ENCODE measurements at places on chromosomes 7 and 10.
A peak's percentile ranks its signal among the peaks of the same experiment; 100 is the strongest.

DNA sequence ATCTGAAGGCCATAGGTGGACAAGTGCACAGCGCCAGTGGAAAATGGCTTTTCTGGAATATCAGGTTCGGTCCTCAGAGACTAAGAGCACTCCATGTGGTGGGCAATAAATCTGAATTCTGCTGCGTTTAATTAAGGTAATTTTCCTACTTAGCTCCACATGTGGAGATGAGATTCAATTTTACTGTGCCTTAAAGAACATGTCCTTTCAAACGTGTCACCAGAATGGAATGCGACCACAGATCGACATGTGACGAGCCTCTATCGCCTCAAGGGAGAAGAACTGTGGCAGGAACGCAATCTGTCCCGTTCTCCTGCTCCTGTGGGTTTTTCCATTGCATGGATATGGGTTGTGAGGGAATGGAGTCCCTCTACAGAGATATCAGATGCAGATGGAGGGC, 205.3 kb upstream of the ZNF32 start:
- H3K27me3 ChIP-seq: peaks cover 10% of the 10 kb centered on the region
- no peak overlapping the region for H3K27ac ChIP-seq
- no peaks in the 10 kb centered on the region for H3K36me3 ChIP-seq
- H3K4me1 ChIP-seq: no peaks in the 10 kb centered on the region

DNA sequence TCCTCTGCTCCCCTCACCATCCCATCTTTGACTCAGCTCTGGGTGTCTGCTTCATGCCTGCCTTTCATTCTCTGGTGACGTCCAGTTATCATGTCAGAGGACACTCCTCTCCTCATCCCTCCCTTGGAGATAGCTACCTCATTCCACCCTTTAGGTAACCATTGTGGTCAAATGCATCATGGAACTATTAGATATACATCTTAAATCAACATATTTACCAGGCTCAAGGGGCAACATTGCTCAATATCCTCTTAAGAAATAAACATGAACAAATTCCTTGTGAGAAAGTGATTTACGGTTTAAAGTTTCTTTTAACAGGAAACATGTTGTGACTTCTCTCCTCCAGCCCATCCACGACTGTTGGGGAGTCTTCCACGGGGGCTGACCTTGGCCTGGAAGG, 511.6 kb upstream of the IGFBP3 start:
- no peak for DNase-seq
- H3K27ac ChIP-seq: no peak overlapping the region
- H3K36me3 ChIP-seq: no peaks in the 10 kb centered on the region

GRCh38 chr10:71124921-71125748, 87.2 kb upstream of the UNC5B start:
- no peak for DNase-seq
- no peak overlapping the region for H3K27ac ChIP-seq
- H3K4me1 ChIP-seq: peaks cover 2% of the 10 kb centered on the region

DNA sequence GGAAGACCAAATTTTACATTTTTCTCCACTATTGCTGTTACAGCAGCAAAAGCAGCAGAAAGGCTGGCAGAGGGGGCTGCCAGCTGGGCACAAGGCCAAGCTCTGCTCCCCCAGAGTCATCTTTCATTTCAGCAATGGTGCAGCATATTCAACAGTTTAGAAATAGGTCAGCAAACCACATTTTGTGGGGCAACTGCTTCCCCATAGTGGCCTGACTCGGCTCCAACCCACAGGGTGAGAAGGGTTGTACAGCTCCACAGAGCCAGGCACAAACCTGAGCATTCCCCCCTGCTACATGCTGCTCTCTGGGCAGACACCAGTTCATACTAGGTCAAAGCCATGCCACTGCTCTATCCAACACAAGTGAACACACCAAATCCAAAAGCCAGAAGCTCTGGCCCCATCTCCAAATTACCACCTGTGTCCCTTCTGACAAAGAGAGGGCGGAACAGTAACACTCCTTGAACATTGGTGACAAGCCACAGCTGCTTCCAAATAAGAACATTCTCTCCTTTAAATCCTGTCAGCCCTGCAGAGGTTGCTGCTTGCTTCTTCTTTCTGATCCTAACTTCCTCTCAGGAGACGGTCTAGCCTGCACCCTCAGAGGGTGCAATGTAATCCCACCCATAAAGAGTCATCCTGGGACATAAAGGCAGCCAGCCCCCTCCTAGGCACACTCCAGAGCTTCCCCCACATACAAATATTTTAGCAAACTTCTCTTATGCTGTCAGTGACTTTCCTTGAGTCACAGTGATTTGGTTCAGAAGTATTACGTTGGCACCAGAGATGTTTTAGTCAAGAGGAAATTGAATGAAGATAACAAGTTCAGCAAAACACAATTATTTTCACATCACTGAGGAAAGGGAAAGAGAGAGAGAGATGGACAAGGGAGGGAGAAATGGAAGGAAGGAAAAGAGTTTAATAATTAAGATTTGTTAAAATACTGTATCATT, 39.0 kb upstream of the SLIT1 start:
- peaks cover 8% of the 10 kb centered on the region for H3K4me1 ChIP-seq
- H3K4me3 ChIP-seq: no peak overlapping the region
- peaks cover 7% of the 10 kb centered on the region for H3K36me3 ChIP-seq
- H3K27ac ChIP-seq: peak overlapping the region; percentile 4

DNA sequence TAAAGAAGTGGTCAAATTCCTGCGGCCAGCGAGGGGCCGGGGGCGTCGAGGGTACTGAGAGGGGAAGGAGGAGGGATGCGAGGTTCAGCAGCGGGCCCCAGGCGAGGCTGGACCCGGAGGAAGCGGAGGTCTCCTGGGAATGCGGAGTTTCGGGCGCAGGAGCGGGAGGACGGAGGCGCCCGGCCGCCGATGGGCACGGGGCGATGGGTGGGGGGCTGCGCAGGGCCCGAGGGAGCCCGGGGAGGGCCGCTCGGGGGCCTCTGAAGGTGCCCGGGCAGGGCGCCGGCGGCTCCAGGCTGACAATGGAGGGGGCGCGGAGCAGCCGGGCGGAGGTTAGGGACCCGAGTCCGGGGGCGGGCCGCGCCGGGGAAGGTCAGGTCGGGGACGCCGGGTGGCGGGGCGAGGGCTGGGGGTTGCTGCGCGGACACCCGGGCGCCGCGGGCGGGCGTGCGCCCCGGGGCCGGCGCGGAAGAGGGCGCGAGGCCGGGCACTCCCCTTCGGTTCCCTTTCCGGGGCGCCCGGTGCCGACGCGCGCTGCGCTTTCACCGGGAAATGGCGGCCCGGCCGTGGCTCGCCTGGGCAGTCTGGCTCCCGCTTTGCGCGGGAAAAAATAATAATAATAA, 683 bp downstream of the MACROH2A2 start:
- no peak overlapping the region for H3K27ac ChIP-seq
- H3K4me1 ChIP-seq: peaks cover 8% of the 10 kb centered on the region
- H3K27me3 ChIP-seq: peaks cover 51% of the 10 kb centered on the region
- no peak for DNase-seq

DNA sequence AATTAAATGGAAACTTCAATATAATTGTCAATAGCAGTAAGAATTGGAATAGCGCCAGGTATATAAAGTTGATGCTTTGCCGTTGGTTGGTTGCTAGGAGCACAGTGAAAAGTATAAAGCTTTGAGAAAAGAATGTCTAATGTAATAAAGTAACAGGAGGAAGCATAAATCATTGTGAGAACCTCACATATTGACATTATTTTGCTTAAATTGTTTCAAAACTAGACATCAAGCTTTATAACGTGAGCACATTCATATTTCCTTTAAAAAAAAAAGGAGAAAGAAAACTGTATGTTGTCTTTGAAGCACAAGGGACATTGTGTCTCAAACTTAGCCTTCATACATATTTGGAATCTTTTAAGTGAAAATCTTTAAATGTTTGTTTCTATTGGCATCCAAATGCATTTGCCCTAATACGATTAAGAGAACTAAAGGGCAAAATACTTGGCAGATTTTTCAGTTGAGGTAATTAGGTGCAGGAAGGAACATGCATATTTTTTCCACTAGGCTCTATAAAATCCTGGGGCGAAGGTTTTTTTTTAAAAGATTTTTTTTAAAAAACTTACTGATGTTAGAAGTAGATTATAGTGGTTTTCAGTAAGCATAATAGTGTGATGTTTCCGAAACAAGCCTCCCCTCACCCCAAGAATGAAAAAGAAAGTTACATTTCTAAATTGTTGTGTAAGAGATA, 92.4 kb downstream of the ARID5B start:
- H3K27ac ChIP-seq: peak overlapping the region; percentile 93
- peaks cover 17% of the 10 kb centered on the region for H3K36me3 ChIP-seq
- H3K4me1 ChIP-seq: peaks cover 14% of the 10 kb centered on the region
- H3K4me3 ChIP-seq: peak overlapping the region; percentile 73

GRCh38 chr7:124188576-124188975, 155.7 kb upstream of the TMEM229A start:
- no peak for DNase-seq
- H3K27ac ChIP-seq: no peak overlapping the region
- H3K36me3 ChIP-seq: peaks cover 2% of the 10 kb centered on the region
- H3K4me3 ChIP-seq: no peak overlapping the region
- H3K4me1 ChIP-seq: no peaks in the 10 kb centered on the region
- no peaks in the 10 kb centered on the region for H3K27me3 ChIP-seq

GRCh38 chr10:8050556-8051108, 3.9 kb upstream of the GATA3 start:
- peaks cover 46% of the 10 kb centered on the region for H3K4me1 ChIP-seq
- peaks cover 63% of the 10 kb centered on the region for H3K36me3 ChIP-seq
- H3K27me3 ChIP-seq: peaks cover 50% of the 10 kb centered on the region
- H3K27ac ChIP-seq: no peak overlapping the region
- H3K4me3 ChIP-seq: peak overlapping the region; percentile 79
- no peak for DNase-seq

GRCh38 chr10:86244297-86245014, 122.1 kb downstream of the GRID1 start:
- peaks cover 7% of the 10 kb centered on the region for H3K27me3 ChIP-seq
- H3K4me1 ChIP-seq: no peaks in the 10 kb centered on the region
- no peak overlapping the region for H3K27ac ChIP-seq
- no peak overlapping the region for H3K4me3 ChIP-seq

DNA sequence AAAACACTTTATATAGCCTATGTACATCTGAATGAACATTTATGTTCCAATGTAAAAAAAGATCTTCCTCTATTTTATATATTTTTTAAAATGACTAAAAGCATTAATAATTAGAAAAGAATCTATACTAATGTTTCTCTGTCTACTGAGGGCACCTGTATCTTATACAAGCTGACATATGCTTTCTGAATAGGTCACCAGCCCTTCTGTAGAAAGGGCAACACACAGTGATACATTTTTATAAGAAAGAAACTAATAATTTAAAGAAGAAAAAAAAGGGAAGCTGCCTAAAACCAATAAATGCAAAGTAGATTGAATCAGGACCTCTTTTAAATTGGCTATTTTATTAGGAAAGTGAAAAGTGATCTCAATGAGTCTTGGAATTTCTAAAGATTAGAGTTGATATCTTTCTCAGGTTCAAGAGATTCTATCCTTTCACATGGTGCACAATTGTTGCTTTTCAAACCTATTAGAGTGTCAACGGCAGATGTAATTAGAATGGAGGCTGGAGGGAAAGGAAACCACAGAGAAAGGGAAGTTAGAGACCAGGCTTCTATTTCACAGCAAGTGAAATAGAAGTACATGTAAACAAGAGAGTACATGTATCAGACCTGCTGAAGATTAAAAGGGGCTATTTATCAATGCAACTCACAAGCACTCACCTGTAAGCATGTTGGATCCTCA, 6.3 kb downstream of the MTPN start:
- DNase-seq: no peak
- H3K36me3 ChIP-seq: peaks cover 40% of the 10 kb centered on the region
- H3K27ac ChIP-seq: no peak overlapping the region

DNA sequence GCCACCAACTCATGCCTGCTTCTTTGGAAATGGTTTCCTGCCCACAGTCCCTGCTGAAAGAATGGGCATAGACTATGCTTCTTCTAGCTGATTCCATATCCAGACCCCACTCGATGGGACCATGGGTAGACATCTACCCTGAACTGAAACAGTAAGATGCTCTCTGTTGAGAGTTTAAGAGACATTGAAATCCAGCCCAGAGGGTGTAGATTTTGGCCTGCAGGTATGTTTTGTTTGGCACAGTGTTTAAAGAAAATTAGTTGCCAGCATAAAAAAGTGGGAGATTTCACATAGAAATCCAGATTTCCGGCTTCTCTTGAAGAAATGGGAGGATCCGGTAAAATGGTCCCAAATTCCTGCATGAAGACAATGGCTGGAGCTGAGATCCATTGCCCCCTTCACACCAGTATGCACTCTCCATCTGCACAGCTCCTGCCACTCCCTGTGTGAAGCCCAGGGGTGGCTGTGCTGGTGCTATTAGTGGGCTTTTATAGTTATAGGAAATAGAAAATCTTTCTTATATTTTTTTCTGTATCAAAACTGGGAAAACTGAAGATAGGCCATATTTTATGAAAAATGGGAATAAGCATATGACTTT, 218.1 kb downstream of the PTEN start:
- peaks cover 6% of the 10 kb centered on the region for H3K4me1 ChIP-seq
- no peak for DNase-seq
- no peak overlapping the region for H3K4me3 ChIP-seq
- H3K27me3 ChIP-seq: no peaks in the 10 kb centered on the region
- H3K36me3 ChIP-seq: no peaks in the 10 kb centered on the region
- no peak overlapping the region for H3K27ac ChIP-seq

DNA sequence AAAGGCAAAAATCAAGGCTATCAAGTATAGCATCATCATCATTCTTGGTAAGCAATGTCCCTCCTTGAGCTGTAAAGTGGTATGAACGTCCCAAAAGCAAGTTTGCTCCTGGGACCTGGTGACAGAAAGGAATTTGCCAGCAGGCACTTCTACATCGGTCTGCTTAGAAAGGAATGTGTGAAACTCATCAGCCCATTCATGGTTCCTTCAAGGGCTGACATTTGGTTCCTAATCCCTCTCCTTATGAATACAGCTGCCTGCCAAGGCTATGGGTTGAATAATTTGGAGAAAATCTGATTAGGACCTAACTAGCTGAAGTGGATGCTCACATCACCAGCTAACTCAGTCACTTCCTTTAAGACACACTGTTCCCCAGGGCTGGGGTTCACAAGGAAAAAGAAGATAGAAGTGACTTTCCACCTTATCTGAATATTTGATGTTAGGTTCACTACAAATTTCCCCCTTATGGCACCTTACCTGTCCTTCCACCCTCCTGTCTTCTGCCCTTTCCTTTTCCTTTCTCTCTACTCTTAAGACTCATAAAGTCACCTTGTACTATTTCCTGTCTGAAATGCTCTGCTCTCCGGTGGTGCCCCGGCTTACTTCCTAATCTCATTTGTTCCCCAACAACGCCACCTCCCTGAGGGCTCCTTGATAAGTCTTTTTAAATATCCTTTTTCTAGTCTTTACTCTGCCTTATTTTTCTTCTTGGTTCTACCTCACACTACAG, 187.1 kb downstream of the NPSR1 start:
- no peaks in the 10 kb centered on the region for H3K4me1 ChIP-seq
- no peak overlapping the region for H3K27ac ChIP-seq
- H3K27me3 ChIP-seq: peaks cover 31% of the 10 kb centered on the region
- H3K4me3 ChIP-seq: no peak overlapping the region
- no peaks in the 10 kb centered on the region for H3K36me3 ChIP-seq

Data from effector memory CD8-positive, alpha-beta T cell (primary cell).